ENCODE measurements at places on chromosomes 2 and 18.

GRCh38 chr2:238729261-238729935 lies 118.5 kb upstream of the TWIST2 start:
- DNase-seq: no peak

DNA sequence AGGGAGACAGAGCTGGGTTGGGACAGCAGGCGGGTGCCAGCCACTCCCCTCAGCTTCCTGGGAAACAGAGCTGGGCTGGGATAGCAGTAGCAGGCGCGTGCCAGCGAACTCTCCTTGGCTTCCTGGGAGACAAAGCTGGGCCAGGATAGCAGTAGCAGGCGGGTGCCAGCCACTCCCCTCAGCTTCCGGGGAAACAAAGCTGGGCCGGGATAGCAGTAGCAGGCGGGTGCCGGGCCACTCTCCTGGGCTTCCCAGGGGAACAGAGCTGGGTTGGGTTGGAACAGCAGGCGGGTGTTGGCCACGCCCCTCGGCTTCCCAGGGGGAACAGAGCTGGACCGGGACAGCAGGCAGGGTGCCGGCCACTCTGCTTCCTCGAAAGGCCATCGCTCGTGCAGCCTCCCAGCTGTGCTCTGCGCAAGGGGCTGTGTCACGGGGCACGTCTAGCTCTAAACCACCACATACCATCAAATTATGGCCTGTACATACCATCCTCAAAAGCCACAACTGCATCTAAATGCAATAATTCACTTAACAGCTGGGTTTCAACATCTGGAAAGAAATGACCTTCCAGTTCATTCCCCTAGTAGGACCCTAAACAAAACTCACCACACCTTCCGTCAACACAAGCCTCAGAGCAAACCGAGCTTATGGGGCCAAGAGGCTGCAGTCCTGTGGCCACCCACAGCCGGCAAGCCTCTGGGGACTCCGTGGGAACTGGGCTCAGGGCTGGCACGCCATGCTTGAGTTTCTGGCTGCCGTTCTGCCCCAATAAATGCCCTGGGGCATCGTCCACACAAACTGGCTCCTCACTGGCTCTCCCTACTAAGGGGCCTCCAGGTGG lies 228.3 kb downstream of the TWIST2 start:
- DNase-seq: no peak

GRCh38 chr2:51813247-51813646 lies 781.3 kb upstream of the NRXN1 start:
- no peak for DNase-seq

- DNase-seq: no peak
Observed at GRCh38 chr2:86445436-86445835, 4.3 kb downstream of the KDM3A start.

DNA sequence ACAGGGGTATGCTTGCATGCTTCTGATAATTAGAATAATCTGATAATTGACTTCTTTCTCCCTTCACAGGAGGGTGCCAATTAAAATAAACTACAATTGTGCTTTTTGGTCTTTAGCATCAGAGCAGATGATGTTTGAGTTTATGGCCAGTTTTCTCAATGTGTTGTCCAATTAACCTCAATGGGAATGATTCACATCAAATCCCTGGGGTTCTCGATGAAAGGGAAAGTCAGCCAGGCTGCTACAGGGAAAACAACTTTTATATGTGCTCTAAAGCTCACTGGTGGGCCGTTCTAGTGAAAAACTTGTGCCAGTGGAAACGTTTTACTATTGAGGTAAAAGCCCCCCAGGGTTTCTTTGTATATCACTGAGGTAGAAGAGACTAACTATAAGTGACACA lies 887.3 kb upstream of the CRIM1 start:
- DNase-seq: no peak

DNA sequence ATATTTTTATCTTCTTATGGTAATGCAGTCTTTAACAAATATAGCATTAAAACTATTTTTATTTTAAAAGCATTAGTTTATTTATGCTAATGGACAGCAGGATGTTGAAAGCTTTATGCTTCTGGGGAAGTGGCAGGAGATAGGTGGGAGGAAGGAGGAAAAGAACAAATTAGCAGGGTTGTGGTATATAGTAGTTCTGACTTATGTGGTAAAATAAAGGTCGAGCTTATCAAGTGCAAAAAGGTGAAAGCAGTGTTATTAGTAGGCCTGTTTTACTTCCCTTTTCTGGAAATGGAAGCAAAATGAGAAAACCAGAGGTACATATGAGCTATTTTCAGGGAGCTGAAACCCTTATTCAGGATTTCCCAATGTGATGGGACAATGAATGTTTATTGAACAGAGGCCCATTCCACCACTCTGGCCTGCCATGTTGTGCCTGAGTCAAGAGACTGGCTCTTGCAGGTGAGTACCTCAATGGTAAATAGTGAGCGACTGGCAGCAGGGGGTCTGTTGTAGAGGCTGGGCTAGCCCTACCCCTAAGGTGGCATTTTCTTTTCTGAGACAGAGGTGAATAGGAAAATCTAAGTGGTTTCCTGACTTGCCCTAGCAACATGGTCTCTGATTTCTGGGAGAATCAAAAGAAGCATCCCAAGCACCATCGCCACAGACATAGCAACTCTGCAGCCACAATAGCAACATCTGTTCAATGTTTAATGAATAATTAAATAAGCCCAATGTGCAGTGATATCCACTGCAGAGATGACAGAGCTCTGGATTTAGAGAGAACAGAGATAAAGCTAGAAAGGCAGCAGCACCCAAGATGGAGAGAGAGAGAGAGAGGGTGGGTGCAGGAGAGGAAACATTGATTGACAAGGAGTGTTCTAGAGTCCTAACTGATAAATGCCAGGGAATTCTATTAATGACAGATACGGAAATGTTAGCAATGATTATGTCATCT lies 119.7 kb downstream of the UPP2 start:
- no peak for DNase-seq

DNA sequence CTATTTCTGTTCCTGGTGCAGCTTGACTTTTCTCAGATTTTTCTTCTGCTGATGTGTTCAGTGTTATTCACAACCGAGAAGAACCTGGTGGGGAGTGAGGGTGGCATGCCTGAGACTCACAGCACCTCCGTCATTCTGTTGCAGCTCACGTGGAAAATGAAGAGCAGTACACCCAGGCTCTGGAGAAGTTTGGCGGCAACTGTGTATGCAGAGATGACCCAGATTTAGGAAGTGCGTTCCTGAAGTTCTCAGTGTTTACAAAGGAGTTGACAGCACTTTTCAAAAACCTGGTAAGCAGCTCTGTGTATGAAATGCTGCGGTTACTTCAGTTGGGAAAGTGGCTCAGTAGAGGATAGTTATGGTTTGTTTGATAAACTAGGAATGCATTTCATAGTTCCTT lies 90.5 kb downstream of the ASAP2 start:
- no peak for DNase-seq

DNA sequence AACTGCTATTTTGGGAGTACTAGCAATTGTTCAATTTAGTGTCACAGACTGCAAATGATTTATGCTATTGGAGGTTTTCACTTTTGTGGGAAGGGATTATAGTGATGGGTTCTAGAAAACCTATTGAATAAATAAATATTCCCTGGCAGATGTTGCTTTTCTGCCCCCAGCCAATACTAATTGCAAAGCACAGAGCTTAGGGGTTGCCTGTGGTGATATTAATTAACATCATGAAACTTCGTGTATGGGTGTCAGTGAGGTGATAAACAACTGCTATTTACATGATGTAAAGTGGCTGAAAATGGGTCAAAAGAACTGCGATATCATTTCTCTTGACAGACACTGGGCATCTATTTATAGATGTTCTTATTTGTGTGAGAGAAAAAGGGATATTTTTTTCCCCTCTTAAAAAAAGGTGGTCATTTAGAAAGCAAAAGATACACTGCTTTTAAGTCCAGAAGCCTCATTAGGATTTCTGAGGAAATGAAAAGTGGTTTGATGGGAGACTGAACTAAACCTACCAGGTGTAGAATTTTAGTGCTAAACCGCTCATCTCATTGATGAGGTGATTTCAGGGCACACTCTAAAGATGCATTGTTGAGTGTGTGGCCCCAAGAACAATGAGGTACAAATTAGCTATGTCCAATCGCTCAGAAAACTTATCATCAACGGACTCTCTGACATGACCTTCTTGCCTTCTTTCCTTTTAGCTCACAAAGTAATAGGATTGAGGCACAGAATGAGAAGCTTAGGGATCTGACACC lies 116.7 kb upstream of the CHST9 start:
- no peak for DNase-seq

DNA sequence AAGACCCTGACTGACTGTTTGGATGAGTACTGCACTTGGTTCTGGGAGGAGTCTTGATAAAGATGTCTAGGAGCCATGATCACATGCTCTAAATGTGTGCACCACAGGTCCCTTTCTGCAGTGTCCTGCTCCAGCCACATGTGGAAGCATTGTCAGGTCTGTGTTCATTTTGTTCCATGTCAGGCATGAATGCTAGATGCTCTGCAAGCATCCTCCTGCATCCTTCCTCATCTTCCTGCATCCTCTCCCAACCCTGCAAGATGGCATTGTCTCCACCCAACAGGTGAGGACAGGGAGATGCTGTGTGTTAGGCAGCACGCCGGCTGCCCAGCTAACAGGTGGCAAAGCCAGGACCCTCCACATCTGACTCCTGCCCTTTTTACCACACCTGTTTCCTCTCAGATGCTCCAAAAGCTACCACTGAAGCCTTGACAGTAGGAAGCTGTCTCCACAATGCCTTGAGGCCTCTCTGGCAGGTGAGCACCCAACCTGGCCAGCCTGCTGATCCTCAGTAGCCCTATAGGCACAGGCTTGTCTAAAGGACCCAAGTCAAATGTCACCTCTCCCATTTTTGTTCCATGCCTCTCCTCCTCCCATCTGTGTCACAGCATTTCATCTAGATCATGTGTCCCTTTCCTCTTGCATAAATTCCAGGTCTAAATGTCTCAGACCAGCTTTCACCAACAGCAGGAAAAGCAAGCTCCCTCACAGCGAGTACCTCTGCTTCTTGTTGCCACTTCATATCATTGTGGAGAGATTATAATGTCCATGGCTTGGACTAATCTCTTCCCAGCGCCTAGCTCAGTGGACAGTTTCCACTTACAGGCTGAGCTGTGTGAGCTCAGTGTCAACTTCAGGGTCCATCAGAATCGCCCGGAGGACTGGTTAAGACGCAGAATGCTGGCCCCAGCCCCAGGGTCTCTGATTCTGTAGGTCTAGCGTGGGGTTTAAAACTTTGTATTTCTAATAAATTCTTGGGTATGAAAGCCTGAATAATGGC lies 55.0 kb downstream of the TMEM163 start:
- no peak for DNase-seq

DNA sequence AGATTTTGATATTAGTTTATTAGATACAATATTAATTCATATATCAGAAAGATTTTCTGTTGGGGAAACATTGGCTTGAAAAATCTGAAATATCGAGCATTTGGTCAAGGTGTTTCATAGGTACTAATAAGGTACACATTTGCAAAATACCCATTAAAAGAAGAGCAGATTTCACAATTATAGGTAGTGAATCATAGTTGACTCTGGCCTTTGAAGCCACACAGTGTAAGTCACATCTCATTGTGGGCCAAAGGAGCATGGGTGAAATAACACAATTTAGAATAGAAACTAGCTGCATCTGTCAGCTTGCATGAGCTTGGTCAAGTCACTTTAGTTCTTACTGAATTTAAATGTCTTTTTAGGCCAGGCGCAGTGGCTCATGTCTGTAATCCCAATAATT lies 4.9 kb downstream of the KDM3A start:
- DNase-seq: no peak

DNA sequence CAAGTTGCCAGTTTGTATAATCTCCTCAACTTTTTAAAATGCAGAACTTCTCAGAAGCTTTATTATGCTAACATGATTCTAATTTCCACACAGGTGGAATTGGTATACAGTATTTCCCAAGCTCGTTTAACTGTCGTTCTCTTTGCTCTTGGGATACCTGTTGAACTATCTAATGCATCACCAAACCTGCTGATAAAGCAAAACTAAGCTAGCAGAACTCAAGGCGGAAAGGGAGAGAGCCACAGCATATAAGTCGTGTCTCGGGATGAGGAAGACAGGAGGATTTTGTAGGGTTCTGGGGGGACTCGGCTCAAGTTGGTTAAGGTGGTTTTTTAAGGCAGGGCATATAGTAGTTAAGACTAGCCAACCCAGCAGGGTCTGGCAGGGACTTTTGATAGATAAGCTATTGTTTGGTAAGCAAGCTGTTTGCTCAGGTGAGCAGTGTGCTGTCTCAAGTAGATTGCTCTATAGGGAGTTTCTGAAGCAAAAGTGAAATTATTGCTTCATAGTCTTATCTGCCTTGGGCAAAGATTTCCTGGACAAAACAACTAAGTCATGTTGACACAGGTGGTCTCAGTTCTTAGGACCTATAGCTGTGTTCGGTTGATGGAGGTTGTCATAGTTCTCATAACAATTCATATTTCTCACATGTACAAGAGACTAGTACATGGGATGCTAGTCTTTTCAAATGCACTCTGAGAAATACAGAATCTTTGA lies 28.2 kb upstream of the CHRNA1 start:
- no peak for DNase-seq

GRCh38 chr2:134536296-134536695 lies 182.5 kb downstream of the TMEM163 start:
- no peak for DNase-seq

DNA sequence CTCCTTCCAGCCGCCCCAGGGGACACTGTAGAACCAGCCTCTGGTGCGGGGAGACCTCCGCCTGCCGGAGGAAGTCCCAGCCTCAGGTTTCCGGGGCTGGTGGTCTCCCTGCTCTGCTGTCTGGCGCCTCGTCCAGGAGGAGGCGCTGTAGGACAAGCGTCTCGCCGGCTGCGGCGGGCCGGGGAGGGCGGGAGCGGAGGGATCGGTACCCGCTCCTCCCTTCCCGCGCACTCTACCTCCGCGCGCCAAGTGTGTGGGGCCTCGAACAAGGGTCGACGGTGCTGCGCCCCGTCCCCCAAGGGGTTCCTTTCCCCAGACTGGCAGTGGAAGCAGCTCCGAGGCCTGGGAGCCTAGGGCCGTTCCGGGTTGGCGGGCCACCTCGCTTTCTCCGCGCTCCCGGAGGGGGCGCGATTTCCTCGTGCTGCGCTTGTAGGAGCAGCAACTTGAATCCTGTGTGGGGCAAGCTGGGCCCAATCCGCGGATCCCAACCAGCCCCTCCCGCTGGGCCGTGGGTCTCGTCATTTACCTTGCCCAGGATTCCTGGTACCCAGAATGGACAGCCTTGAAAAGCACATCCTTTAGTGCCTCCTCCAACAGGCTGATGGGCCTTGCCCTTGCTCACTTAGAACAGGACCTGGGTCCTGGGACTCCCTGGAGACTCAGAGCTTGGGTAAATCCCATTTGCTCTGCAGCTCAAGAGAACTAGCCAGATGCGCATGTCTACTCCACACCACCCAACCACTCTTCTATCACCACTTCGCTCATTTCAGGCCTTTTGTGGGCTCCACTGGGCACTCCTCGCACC lies 10.6 kb upstream of the HOXD4 start:
- peak; percentile 77 for DNase-seq

GRCh38 chr2:289362-290089 lies 1.6 kb upstream of the ALKAL2 start:
- no peak for DNase-seq

DNA sequence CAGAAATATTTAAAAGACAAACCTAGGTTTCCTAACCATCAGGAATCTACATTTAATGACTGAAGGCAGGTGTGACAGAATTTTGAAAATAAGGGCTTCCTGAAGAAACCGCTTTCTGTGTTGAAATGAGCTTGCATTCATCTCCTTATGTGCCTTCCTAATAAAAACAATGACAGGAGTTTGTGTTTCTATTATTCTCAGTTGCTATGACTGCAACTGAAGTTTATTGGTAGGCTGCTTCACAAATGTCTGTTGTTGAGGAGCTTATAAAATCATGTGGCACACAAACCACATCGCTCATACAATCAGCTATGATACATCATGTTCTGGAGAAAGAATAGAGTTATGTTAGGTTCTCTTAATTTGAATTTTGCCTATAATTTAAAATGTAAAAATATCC lies 362.7 kb upstream of the SLC8A1 start:
- no peak for DNase-seq
